ENCODE measurements at places on chromosomes 2 and 18.

DNA sequence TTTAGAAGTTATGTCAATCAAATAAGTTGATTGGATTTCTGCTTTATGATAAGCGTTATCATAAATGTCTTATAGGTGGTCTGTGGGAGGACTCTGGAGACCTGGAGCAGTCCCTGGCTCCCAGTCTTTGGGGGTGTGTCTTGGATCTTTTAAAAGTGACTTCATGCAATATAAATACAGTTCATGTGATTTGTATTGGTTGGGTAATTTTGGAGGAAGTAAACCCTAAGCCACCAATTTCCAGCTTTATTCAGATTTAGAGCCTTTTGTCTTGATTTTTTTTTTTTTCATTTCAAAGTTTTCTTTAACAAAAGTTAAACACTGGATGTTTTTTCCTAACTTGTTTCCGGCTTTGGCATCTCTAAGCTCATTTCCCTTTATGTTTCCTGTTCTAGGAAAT, 68.8 kb downstream of the MAP4K4 start:
- no peak for DNase-seq

- DNase-seq: no peak
Observed at GRCh38 chr18:31487246-31488015, 10.5 kb upstream of the DSG2 start.

- DNase-seq: no peak
Observed at GRCh38 chr2:241729868-241730267, 4.6 kb upstream of the D2HGDH start.

- no peak for DNase-seq
Observed at GRCh38 chr2:28828382-28828781, 17.7 kb downstream of the SPDYA start.

DNA sequence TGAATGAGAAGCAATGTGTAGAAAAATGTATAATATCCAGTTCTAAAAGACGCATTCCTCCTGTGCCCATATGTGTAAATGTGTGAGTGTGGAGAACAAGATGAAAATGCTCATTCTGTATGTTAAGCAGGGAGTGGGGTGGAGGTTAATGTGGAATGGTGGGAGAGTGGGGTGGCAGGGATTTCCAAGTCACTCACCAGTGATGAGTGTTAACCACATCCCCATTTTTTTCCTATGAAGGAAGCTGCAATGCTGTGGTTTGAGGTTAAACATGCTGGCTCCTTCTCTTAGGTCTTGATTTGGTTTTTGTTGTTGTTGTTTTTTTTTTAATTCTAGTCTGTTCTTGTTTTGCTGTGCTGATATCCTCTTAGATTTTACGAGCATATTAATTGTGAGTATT, 169.4 kb downstream of the NEDD4L start:
- DNase-seq: no peak

DNA sequence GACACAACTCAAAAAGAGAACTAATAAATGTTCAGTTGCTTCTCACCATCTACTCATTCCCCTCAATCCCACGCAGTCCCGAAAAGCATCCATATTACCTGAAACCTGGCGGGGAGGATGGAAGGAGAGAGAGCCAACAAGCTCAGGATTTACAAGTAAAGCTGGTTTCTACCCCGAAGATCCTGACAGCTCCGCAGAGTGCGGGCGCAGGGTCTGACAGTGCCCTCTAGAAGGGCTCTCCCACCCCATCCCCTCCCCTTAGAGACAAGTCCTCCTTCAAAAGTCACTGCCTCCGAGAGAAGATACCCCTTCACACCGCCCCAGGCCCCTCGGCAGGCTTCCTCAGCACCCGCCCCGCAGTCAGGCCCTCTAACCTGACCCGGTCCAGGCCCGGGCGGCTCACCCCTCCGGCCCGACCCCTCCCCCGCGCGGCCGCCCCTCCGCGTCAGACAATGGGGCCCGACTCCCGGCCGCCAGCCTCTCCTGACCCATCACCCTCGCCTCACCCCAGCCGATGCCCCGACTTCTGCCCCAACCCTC, 550 bp downstream of the RAB1A start:
- DNase-seq: no peak

GRCh38 chr2:100193291-100193710, 50.9 kb upstream of the AFF3 start:
- DNase-seq: no peak

- no peak for DNase-seq
Observed at GRCh38 chr2:204024503-204024902, 87.9 kb downstream of the ICOS start.

DNA sequence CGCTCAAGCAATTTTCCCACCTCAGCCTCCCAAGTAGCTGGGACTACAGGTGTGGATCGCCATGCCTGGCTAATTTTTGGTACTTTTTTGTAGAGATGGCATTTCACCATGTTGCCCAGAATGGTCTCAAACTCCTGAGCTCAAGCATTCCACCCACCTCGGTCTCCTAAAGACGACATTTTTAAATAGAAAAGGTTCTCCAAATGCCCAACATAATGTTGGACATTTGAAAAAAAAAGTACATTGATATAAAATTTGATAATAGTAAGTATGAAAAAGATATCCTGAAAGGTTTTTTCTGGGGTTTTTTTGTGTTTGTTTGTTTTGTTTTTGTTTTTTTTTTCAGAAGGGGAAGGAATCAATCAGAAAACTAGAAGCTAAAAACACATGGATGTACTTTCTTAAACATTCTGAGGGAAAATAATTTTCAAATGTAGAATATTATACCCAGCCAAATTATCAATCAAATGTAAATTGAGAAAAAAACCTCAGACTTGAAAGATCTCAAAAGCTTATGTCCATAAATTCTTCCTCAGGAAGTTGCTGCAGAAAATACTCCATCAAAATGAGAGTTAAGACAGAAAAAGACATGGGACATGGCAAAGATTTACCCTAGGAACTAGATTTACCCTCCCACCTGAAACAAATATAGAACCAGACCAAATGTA, 42.8 kb upstream of the MYCN start:
- no peak for DNase-seq

- no peak for DNase-seq
Observed at GRCh38 chr18:28108254-28108653, 68.7 kb downstream of the CDH2 start.

DNA sequence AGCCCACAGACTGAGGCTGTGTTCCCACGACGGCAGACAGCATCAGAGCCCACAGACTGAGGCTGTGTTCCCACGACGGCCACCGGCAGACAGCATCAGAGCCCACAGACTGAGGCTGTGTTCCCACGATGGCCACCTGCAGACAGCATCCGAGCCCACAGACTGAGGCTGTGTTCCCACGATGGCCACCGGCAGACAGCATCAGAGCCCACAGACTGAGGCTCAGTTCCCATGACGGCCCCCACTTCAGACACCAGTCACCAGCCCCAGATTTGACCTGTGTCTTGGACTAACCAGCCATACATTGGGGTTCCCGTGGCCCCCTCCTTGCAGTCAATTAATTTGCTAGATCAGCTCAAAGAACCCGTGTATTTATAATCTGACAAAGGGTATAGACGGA, 57.8 kb upstream of the SNTG2 start:
- DNase-seq: no peak

- DNase-seq: no peak
Observed at GRCh38 chr2:40814616-40815015, 362.7 kb upstream of the SLC8A1 start.

DNA sequence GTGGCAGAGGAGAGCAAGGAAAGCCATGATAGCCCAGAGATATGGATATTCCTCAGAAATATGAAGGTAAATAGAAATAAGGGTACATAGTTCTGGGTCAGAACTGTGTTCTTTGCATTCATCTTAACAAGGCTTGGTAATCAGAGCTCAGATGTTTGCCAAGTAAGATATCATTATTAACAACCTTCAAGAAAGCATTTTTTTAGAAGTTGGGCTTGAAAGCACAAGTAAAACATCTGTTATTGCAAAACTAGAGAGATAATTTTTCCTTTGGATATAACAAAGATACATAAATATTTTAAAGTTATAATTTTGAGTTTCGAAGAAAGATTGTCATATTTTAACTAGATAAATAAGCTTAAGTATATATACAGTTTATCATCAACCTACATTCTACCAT, 171.4 kb downstream of the ZNF804A start:
- DNase-seq: no peak

- no peak for DNase-seq
Observed at GRCh38 chr2:136448432-136448831, 316.9 kb upstream of the THSD7B start.

- no peak for DNase-seq
Observed at GRCh38 chr18:48134609-48135008, 204.2 kb upstream of the SMAD2 start.

DNA sequence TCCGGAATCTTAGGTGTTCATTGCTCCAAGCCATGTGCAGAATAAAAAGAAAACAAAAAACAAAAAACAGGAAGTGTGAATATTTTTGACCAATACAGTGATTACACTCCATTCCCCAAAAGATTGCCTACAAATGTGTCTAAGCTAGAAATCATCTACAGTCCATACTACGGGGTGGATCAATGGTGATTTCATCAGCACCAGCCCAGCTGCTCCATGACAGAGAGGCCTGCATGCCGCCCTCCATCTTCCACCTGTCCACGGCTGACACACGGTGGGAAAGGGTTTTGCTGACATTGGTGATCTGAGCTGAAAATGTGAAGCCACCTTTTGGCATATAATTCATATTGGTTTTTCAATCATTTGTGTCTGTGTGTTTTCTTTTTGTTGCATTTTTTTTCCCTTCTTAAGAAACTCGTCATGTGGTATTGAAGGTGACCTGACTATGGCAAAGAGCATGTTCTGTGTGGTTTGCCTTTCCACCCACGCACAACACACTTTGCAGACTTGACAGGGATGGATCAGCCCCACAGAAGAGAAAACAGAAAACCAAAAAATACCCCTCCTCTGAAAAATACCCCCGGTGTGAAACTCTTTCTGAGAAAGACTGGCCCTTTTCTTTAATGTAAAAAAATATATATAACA, 533.1 kb downstream of the RNF144A start:
- no peak for DNase-seq

GRCh38 chr2:137190411-137191195, 425.3 kb downstream of the THSD7B start:
- DNase-seq: no peak

Measured in GM06990 (cell line).